Ovary (tissue), 10 donors: ENCODE measurements at places on chromosomes 12 and 14. TPM values are rescaled to one million over a fixed set of nuclear protein-coding genes. Genes with fewer than 3 reads are reported as not detected.
A peak's percentile ranks its signal among the peaks of the same experiment; 100 is the strongest.

- H3K27me3 ChIP-seq: no peaks in the 10 kb centered on the region
- H3K27ac ChIP-seq: peak overlapping the region; percentile 60
- H3K36me3 ChIP-seq: no peaks in the 10 kb centered on the region
- peaks cover 56% of the 10 kb centered on the region for H3K4me1 ChIP-seq
Measured at GRCh38 chr14:99574099-99574880, 29.7 kb downstream of the CCDC85C start.

The CAPZA3 gene
- not detected for total RNA-seq

The COCH gene
- 2.6 TPM for total RNA-seq

DNA sequence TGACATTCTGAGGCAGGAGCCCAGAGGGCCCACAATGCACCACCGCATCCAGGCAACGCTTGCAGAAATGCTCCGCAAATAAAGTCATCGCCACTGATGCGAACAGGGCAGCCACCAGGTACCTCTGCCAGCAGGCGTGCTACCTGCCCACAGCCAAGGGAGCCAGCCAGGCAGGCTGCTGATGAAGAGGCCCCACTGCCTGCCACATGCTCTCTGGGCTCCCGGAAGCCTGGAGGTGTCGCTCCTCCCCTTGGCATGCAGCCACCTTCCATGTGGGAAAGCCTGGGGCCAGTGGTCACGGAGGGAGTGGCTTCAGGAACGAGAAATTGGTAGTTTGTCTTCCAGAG, 14.7 kb downstream of the GPR132 start:
- no peak for DNase-seq
- no peaks in the 10 kb centered on the region for H3K27me3 ChIP-seq
- no peak overlapping the region for H3K4me3 ChIP-seq
- H3K4me1 ChIP-seq: no peaks in the 10 kb centered on the region
- no peak overlapping the region for H3K27ac ChIP-seq
- H3K36me3 ChIP-seq: no peaks in the 10 kb centered on the region

DNA sequence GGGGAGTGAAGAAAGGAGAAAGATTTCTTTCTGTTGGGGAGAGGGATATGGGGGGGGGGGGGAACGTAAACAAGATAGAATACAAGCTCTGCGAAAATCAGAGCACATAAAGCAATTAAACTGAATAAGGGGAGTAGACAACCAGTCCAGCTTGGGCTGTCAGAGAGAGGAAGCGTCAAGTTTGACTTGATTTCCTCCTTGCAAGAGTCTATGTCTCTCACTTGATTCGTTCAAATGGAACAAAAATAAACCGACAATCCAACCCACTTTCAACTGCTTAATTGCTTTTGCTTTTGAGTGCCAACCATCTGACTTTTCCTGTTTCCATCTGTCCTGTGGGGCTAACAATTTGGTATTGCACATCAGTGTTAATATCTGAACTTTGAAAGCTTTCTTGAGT, 942 bp downstream of the SYT1 start:
- H3K27me3 ChIP-seq: no peaks in the 10 kb centered on the region
- no peaks in the 10 kb centered on the region for H3K4me1 ChIP-seq
- H3K36me3 ChIP-seq: no peaks in the 10 kb centered on the region
- no peak for DNase-seq
- H3K4me3 ChIP-seq: peak overlapping the region; percentile 60
- H3K27ac ChIP-seq: no peak overlapping the region

The ABCD4 gene
- total RNA-seq: 45.8 TPM

GRCh38 chr12:12333407-12334366, 16.4 kb downstream of the MANSC1 start:
- H3K4me3 ChIP-seq: no peak overlapping the region
- no peak overlapping the region for H3K27ac ChIP-seq
- peak; percentile 19 for DNase-seq
- no peaks in the 10 kb centered on the region for H3K27me3 ChIP-seq

DNA sequence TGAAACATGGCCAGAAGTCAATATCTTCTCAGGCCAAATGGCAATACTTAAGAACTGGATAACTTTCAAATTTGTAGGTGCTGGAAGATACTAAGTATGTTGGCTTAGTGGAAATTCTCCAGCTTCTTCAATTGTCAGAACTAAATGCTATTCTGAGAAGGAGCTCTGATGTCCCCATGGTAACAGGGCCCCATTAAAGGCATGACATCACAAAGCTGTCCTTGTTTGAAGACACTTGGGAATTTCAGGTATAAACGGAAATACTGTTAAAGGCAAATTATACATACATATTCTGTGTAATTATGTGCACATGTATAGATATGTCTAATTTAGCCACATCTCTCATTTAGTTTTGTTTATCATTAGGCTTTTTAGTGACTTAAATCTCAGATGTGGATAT, 210.0 kb upstream of the SEL1L start:
- H3K27me3 ChIP-seq: no peaks in the 10 kb centered on the region
- H3K36me3 ChIP-seq: no peaks in the 10 kb centered on the region
- no peak for DNase-seq
- no peak overlapping the region for H3K27ac ChIP-seq

The SPX gene
- total RNA-seq: not detected

The TTC9 gene
- total RNA-seq: 0.72 TPM

- peaks cover 10% of the 10 kb centered on the region for H3K4me1 ChIP-seq
- DNase-seq: no peak
- no peak overlapping the region for H3K27ac ChIP-seq
- no peaks in the 10 kb centered on the region for H3K27me3 ChIP-seq
- H3K36me3 ChIP-seq: no peaks in the 10 kb centered on the region
Measured at GRCh38 chr12:110199339-110200123, 75.4 kb downstream of the IFT81 start.

- no peak overlapping the region for H3K27ac ChIP-seq
- no peak for DNase-seq
- no peaks in the 10 kb centered on the region for H3K4me1 ChIP-seq
Measured at GRCh38 chr14:62062645-62063044, 300.4 kb downstream of the SNAPC1 start.

- no peak overlapping the region for H3K27ac ChIP-seq
- no peak overlapping the region for H3K4me3 ChIP-seq
- no peaks in the 10 kb centered on the region for H3K27me3 ChIP-seq
- no peaks in the 10 kb centered on the region for H3K36me3 ChIP-seq
- H3K4me1 ChIP-seq: peaks cover 10% of the 10 kb centered on the region
Measured at GRCh38 chr14:88201851-88202250, 121.2 kb downstream of the KCNK10 start.

DNA sequence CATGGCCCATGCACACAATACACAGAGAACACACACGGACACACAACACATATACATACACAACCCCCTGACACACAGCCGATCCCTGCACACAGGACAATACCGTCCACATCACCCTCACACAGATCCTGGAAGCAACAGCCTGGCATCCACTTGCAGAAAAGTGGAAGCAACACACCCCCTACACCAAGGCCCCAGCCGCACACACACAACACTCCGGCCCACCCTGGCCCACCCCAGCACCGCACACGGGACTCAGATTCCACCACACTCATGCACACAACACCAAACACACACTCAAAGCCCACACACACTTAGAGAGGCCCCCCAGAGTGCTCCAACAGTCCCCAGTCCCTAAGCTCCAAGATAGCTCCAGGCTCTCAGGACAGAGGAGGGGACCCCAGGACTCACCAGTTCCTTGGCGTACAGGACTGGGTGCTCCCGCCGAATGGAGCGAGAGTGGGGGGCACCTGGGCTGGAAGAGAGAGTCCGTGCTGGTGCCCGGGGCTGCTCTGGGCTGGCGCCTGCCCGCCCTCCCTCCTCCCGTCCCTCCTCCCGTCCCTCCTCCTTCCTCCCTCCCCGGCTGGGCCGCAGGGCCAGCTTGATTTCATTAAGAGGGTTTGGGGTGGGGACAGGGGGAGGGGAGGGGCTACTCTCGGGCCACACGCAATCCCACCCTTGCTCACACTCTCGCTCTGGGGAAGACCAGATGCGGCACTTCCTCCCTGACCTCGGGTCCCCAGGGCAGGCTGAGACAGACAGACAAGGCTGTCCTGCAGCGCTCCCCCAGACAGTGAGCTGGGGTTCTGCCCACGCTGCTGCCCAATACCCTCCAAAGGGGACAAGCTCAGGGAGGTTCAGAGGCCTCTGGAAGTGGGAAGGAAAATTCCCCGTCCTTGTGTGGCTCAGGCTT, at the start of gene TMEM119:
Gene TMEM119 (minus strand): TSS at position 526 of the 913 bp plus-strand sequence. CDS start 5,701 bp downstream, outside the sequence.
- no peaks in the 10 kb centered on the region for H3K27me3 ChIP-seq
- no peaks in the 10 kb centered on the region for H3K4me1 ChIP-seq
- no peaks in the 10 kb centered on the region for H3K36me3 ChIP-seq
- H3K4me3 ChIP-seq: no peak within 1 kb of the TSS

DNA sequence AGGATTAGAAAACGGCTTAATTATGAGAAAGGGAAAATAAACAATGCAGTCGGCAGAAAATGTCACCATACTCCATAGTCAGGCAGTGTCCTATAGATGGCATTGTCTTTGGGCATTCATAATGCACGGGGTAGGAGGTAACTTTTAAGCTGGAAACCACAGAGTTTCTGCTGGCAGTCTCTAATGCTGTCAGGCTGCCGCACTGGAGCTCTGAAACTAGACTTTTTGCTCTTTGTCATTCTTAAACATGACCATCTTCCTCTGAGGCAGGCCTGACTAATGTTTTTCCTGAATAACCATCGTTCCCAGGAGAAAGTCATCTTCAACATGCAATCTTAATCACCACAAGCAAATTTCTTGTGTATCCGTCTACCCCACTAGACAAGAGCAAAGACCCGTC, 108.8 kb downstream of the ETNK1 start:
- peaks cover 8% of the 10 kb centered on the region for H3K4me1 ChIP-seq
- H3K36me3 ChIP-seq: no peaks in the 10 kb centered on the region
- DNase-seq: no peak

The BTG1 gene
- total RNA-seq: 63.6 TPM

The OSGEP gene
- total RNA-seq: 37.6 TPM

GRCh38 chr12:52790427-52791270, 5.3 kb downstream of the KRT3 start:
- H3K27ac ChIP-seq: no peak overlapping the region
- no peak overlapping the region for H3K4me3 ChIP-seq
- H3K36me3 ChIP-seq: no peaks in the 10 kb centered on the region
- no peak for DNase-seq

The KCNA5 gene
- 0.36 TPM for total RNA-seq

DNA sequence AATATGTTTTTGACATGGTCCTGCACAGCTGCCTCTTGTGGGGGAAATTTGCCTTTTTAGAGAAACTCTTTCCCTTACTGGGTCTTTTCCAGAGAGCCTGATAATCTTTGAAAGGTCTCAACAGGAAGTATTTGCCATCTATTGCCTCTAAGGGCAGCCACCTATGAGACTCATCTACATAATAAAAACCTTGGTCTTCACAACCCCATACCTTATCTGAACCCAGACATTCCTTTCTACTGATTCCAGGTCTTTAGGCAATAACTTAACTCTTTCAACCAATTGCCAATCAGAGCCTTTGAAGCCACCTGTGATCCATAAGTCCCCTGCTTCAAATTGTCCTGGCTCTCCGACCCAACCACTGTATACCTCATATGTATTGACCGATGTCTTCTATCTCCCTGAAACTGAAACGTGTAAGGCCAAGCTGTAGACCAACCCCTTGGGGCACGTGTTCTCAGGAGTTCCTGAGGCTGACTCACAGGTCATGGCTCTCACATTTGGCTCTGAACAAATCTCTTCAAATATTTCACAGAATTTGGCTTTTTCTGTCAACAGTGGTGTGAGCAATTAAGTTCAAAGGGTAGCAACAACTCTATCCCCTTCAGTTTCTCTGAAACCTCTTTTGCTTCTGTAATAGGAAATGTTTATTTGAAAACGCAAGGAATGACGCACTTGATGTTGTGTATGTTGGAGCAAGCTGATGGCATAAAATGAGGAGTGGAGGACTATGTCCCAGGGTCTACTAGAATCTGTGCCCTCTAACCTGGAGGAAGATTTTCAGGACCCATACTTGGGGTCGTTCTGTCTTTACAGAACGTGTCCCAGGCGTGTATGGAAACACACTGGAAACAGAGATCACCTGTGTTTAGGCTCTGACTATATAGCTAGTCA, 49.2 kb upstream of the EIF5 start:
- H3K4me1 ChIP-seq: peaks cover 7% of the 10 kb centered on the region
- H3K27me3 ChIP-seq: no peaks in the 10 kb centered on the region
- no peak overlapping the region for H3K4me3 ChIP-seq
- H3K27ac ChIP-seq: no peak overlapping the region
- DNase-seq: peak; percentile 42

GRCh38 chr14:89294060-89294459, 123.0 kb downstream of the FOXN3 start:
- no peaks in the 10 kb centered on the region for H3K36me3 ChIP-seq
- H3K27ac ChIP-seq: no peak overlapping the region
- no peaks in the 10 kb centered on the region for H3K27me3 ChIP-seq
- no peak for DNase-seq

- H3K4me3 ChIP-seq: no peak overlapping the region
- peak; percentile 10 for DNase-seq
- no peak overlapping the region for H3K27ac ChIP-seq
- H3K4me1 ChIP-seq: peaks cover 25% of the 10 kb centered on the region
- H3K36me3 ChIP-seq: no peaks in the 10 kb centered on the region
- H3K27me3 ChIP-seq: no peaks in the 10 kb centered on the region
Measured at GRCh38 chr12:131367983-131368667, 342.8 kb upstream of the SFSWAP start.

- no peak for DNase-seq
- peaks cover 7% of the 10 kb centered on the region for H3K4me1 ChIP-seq
- peak overlapping the region; percentile 81 for H3K4me3 ChIP-seq
- no peaks in the 10 kb centered on the region for H3K27me3 ChIP-seq
- H3K36me3 ChIP-seq: no peaks in the 10 kb centered on the region
Measured at GRCh38 chr12:95218150-95219133, 835 bp downstream of the VEZT start.

The HOXC6 gene
- 56.1 TPM for total RNA-seq

GRCh38 chr12:46360908-46361666, 11.5 kb downstream of the SLC38A2 start:
- H3K4me1 ChIP-seq: no peaks in the 10 kb centered on the region
- DNase-seq: no peak
- H3K27ac ChIP-seq: no peak overlapping the region
- H3K4me3 ChIP-seq: no peak overlapping the region

The SYT1 gene
- 2.5 TPM for total RNA-seq

The CLEC4C gene
- not detected for total RNA-seq

The GUCY2C gene
- total RNA-seq: not detected

GRCh38 chr12:65189028-65189718, 19.8 kb downstream of the LEMD3 start:
- peaks cover 1% of the 10 kb centered on the region for H3K4me1 ChIP-seq
- H3K36me3 ChIP-seq: no peaks in the 10 kb centered on the region
- H3K27me3 ChIP-seq: no peaks in the 10 kb centered on the region
- DNase-seq: no peak

GRCh38 chr14:49966971-49967630, 74.2 kb downstream of the ARF6 start:
- peaks cover 14% of the 10 kb centered on the region for H3K4me1 ChIP-seq
- no peak overlapping the region for H3K4me3 ChIP-seq
- no peaks in the 10 kb centered on the region for H3K27me3 ChIP-seq
- no peak overlapping the region for H3K27ac ChIP-seq

GRCh38 chr14:74594606-74595005, 17.4 kb downstream of the LTBP2 start:
- H3K27ac ChIP-seq: peak overlapping the region; percentile 73
- no peaks in the 10 kb centered on the region for H3K27me3 ChIP-seq
- no peaks in the 10 kb centered on the region for H3K36me3 ChIP-seq
- DNase-seq: no peak
- H3K4me3 ChIP-seq: no peak overlapping the region
- peaks cover 57% of the 10 kb centered on the region for H3K4me1 ChIP-seq
